ENCODE measurements at places on chromosomes 13 and 19.
A peak's percentile ranks its signal among the peaks of the same experiment; 100 is the strongest.

- no peak for DNase-seq
Observed at GRCh38 chr19:3149526-3150505, 14.0 kb downstream of the GNA15 start.

DNA sequence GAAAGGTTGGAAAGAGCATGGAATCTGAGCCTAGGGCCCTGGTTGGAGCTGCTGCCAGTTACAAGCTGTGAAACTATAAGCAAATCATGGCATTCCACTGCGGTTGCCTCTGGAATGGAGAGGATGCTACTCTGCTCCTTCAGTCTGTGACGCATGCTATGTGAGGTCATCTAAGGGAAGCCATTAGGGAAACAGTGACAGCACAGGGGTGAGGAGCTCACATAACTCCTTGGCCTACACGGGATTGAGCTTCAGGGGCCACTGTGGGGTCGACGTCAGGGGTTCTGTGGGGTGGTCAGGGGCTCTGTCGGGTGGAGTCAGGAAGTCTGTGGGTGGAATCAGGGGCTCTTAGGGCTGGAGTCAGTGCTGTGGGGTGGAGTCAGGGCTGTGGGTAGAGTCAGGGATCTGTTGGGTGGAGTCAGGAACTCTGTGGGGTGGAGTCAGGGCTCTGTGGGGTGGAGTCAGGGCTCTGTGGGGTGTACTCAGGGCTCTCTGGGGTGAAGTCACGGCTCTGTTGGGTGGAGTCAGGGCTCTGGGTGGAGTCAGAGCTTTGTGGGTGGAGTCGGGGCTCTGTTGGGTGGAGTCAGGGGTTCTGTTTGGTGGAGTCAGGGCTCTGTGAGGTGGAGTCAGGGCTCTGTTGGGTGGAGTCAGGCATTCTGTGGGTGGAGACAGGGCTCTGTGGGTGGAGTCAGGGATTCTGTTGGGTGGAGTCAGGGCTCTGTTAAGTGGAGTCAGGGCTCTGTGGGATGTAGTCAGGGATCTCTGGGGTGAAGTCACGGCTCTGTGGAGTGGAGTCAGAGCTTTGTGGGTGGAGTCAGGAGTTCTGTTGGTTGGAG is 35.8 kb upstream of the MEDAG start:
- peak; percentile 77 for DNase-seq

- no peak for DNase-seq
Observed at GRCh38 chr19:15397782-15398181, 18.2 kb upstream of the AKAP8 start.

DNA sequence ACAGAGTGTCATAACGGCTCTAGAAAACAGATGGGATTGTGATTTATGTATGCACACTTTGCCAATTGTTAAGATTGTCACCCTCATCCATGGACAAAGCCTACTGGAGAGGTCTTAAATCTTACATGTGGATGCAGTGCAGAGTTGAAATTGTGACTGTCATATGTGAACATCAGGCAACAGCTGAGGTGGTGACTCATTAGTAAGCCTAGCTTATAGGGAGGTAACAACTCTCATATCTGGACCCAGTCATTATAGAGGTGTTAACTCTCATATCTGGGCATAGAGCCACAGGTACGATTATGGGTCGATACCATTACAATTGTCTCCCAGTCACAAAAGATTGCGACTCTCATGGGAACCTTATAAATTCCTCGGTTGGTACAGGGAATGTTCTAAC is 29.8 kb upstream of the ZNF254 start:
- DNase-seq = no peak

GRCh38 chr13:75749407-75749806 is 113.3 kb downstream of the LMO7 start:
- DNase-seq = no peak

- peak; percentile 76 for DNase-seq
Observed at GRCh38 chr13:97077341-97077740, 83.1 kb upstream of the OXGR1 start.

- peak; percentile 36 for DNase-seq
Observed at GRCh38 chr19:18203408-18203862, 407 bp downstream of the RAB3A start.

- DNase-seq = no peak
Observed at GRCh38 chr13:110224519-110224918, 82.4 kb downstream of the COL4A1 start.

DNA sequence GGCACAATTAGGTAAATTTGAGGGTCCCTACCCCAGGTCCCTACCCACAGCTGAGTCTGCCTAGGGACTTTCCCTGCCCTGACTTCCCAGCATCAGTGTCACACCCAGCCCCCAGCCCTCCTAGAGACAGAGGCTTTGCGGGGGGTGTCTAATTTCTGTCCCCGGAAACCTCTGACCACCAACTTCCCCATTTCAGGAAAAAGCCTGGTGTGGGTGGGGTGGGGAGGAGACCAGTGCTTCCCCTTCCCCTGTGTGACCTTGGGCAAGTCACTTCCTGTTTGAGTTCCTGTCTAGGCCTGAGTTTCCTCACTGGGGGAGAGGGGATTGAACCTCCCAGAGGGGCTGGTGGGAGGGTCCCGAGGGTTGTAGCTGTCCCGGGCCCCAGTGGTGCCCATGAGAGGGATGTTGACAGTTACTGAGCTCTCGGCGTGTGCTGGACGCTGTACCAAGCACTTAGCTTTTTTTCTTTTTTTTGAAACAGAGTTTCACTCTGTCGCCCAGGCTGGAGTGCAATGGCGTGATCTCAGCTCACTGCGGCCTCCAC is 7.9 kb downstream of the VASP start:
- DNase-seq = peak; percentile 98

GRCh38 chr19:47631681-47632446 is 22.9 kb downstream of the BICRA start:
- no peak for DNase-seq

DNA sequence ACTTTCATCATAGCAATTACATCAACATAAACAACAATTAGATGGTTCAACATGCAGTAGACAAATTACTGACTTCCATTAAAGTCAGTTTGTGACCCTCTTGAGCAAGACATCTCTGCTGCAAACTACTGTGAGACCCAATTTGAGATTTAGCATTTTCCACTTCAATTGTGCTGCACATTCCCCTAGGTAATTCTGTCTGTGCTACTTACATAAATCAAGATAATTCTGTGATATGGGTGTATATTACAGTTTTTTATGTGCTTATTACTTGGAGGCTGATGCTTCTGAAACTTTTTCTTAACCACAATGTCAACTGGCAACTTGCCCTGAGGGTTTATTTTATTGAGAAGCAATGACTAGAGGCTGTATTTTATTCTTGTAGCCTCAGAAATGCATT is 1714.4 kb downstream of the OLFM4 start:
- no peak for DNase-seq

GRCh38 chr13:48491423-48492095 is 41.3 kb downstream of the RCBTB2 start:
- no peak for DNase-seq

- DNase-seq = no peak
Observed at GRCh38 chr13:51068501-51068900, 42.6 kb downstream of the C13orf42 start.

DNA sequence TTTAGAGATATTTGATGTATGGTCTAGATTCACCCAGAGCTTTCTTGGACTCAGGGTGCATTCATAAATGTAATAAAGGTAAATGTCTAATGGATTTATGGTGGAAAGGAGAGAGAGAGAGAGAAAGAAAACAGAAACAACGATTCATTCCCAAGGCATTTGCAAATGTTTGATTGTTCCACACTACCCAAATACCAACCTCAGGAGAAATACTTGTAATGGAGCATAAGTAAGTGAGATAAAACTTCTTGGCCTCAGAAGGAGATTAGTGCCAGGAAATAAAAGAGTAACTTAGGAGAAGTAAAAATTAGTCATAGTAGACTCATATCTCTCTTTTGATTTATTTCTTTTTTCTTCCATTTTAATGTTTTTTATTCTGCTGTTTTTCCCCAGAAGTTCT is 40.6 kb upstream of the DGKH start:
- no peak for DNase-seq

DNA sequence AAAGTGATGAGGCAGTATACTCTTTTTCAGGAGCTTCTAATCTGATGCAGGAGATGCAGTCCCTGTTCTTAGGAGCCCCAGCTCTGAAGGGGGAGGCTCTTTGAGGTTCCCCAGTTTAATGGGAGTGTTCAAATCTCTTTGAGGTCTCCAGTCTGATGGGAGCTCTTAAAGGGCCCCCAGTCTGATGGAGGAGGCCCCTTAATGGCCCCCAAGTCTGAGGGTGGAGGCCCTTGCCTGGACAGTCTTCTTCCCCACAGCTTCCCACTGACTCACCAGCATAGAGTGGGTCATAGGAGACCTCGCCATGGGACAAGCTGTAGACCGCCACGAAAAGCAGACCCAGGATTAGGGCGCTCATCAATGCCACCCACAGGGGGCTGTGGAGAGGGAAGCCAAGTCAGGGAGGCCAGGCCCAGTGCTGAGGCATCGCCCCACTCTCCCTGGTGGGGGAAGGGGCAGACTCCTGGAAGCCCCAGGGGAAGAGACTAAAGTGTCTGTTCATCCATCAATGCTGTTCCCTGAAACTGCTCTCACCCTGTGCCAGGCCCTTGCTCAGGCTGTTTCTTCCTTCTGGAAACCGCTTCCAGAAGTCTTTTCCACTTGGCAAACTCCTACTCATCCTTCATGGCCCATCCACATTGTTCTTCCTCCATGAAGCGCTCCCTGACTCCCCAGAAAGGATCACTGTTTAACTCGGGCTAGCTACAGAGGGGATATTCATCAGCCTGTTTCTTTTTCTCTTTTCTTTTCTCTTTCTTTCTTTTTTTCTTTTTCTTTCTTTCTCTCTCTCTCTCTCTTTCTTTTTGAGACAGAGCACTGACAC is 2.1 kb downstream of the TM6SF2 start:
- DNase-seq = no peak

GRCh38 chr13:30629527-30629926 is 11.8 kb downstream of the USPL1 start:
- DNase-seq = no peak

DNA sequence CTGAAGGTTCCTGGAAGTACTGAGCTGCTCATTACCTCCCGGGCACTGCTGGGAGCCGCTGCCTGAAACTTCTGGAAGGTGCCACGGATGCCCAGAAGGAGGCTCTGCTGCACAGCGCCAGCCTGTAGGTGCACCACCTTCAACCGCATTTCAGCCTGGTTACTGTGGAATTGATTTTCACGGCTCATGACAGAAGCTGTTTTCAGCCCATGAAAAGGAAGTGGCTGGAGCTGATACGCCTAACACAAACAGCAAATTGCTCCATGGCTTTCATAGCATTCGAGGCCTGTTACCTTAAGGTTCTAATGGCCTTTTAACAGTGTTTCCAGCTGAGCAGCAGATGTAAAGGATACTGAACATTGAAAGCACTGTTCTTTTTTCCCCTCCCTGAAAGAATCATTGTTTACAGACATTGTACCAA is 22.0 kb downstream of the GPC6 start:
- DNase-seq = no peak

DNA sequence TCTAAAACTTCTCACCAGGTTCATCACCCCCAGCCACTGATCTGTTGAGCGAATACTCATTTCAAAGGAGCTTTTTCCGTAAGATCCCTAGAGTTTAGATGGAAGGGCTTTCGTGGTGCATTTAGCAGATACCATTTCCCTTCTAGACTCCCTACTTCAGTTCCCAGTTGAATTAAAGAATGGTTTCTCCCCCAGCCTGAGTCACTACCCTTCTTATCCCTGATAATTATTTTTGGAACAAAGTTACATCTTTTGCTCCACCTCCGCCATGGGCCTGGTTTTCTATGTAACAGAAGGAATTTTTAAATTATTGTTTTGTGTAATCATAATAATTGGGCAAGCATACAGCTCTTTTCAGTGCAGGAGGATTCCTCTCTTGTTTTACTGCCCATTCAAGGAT is 22.0 kb downstream of the USPL1 start:
- no peak for DNase-seq

GRCh38 chr13:99416411-99417121 is 84.7 kb upstream of the TM9SF2 start:
- no peak for DNase-seq

DNA sequence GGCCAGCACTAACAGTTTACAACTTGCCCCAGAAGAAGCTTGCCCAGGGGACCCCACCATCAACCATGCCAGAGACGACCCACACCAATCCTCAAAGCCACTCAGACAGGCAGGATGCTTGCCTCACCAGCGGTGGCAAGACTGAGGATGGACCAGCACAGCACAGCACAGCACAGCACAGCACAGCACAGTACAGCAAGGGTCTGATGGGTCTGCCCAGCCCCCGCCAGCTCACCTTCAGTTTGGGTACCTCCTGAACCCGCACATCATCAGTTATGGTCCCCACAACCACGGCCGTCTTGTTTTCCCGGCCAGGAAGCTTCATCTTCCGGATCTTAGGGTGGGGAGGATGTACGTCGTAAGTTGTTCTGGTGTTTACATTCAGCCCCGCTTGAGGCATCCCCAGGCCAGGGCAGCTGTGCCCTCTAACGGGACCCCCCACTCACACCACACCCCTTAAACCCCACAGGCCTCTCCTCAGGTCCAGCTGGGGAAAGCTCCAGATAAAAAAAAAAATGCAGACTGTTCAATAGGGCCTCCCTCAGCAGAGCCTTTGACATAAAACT is 1.7 kb upstream of the FAM83E start:
- DNase-seq = no peak

- no peak for DNase-seq
Observed at GRCh38 chr13:23418776-23419683, 14.5 kb downstream of the SACS start.

GRCh38 chr13:98311200-98311548 is 134.1 kb upstream of the RNF113B start:
- DNase-seq = no peak

- no peak for DNase-seq
Observed at GRCh38 chr13:59494560-59494970, 669.2 kb downstream of the DIAPH3 start.

DNA sequence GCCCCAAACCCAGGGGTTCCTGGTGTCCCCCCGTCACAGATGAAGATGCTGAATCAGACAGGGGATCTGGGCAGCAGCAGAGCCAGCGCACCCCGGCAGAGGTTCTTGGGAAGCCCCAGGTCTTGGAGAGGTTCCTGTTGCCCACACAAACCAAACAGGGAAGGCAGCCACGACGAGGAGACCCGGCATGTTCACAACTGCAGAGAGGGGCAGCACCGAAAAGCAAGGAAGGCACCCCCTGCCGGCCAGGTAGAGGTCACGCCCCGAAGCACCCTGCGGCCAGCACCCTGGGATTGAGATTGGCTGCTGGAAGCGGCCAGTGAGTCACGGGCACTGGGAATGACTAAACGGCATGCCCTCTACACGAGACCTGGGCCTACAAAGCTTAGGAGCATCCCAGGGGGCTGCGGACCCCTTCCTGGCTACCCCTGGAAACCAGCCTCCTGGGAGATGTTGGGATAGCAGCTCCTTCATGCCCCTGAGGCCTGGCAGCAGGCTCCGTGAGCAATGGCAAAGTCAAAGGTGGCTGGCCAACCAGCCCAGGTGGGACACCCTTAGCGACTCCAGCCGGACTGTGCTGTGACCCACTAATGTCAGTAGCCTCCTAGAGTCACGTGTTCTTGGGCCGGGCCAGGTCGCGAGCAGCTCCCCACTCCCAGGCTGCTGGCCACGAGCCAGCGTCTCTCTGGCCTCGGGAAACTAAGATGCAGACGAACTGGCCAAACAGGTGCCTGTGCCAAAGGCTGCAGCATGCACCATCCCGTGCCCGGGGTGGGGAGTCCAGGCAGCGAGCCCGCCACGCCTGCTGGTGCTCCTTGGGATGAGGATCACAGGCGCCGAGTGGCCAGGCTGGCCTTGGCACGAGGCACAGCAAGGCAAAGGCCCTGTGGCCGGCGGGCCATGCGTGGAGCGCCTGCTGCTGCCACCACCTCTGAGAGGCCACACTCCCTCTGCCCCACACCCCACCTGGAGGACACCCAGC is 43.2 kb downstream of the MLLT1 start:
- no peak for DNase-seq
